ENCODE measurements at places on chromosomes 1 and 21.

GRCh38 chr1:52636721-52637695 is 4.0 kb downstream of the SHISAL2A start:
- DNase-seq: peak; percentile 69

GRCh38 chr1:119288751-119289150 is 79.8 kb upstream of the HAO2 start:
- DNase-seq: no peak

DNA sequence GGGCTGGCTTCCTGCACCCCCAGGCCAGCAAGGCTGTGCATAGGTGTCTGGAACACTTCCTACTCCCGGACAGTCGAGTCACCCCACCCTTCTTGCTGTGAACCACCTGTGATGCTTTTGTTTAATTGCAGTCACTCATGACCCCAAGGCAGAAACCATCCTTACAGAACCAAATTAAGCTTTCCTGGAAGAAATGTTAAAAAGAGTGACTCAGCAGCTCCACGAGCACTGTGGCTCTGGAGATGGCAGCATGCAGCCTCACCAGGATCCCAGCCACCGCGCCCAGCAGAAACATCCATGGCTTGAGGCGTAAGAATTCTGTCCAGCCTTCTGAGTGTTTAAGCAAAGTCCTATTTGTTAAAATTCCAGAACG is 28.8 kb downstream of the SNAP47 start:
- DNase-seq: no peak

DNA sequence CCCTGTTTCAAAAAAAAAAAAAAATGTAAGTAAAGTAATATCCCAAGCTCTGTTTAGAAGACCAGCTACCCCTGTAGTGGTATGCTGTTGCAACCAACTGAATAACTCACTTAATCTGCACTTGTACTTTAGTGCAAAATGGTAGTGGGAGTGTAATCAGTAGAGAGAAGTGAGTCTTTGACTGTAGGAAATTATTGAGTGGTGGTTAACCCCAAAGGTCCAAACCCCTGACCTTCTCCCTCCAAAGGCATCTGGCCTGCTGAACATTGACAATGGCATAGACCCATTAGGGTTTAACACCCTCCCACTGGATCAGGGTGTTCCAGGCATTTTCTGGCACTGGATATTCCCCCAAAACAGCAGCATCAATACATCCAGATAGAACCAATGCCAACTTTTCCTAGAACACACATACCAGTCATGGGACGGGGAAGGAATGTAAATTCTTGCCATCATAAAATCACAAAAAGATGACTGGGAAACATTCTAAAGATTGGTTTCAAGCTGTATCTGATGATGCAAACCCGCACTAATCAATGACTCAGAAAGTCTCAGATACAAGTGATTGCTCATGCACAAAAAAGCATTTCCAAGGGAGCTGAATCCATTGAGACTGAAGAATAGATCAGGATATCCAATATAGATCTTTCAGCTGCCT is 110.3 kb downstream of the MRPL39 start:
- no peak for DNase-seq

- DNase-seq: no peak
These were observed 1.2 kb upstream of the KIRREL1 start for GRCh38 chr1:157992031-157992832.
